Activated CD8-positive, alpha-beta memory T cell treated with anti-CD3 and anti-CD28 coated beads, Interleukin-2, amount 50 U/mL, for 48 hours (primary cell): ENCODE measurements at places on chromosomes 5 and 9.

- no peak for DNase-seq
Measured at GRCh38 chr9:132027752-132028663, 51.7 kb downstream of the MED27 start.

GRCh38 chr5:143933451-143933850, 121.5 kb downstream of the HMHB1 start:
- DNase-seq = no peak

DNA sequence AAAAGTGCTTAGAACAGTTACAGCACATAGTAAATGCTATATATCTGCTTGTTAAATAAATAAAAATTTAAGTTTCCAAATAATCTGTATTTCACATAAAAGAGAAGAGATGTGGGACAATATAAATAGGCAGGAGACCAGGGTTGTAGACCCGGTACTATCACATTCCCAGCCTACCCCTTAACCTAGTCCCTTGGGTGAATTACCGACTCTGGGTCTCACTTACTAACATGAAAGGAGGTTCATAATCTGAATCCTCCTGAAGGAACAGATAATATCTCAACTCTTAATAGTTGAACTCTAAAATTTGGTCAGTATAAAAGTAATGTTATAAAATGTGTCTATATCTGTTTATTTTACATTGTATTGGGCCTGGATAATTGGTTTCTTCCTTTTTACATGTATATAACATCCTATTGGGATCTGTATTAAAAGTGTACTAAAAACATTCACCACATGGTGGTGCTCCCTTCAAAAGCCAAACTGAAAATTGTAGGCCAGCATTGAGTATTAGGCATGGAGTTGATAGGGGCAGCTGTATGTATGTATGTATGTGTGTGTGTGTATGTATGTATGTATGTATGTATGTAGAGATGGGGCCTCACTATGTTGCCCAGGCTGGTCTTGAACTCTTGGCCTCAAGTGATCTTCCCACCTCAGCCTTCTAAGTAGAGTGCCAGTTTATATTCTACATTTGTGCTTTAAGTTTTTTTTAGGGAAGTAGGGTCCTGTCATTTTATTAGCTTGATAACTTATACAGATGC, 64.2 kb upstream of the ABL1 start:
- no peak for DNase-seq

DNA sequence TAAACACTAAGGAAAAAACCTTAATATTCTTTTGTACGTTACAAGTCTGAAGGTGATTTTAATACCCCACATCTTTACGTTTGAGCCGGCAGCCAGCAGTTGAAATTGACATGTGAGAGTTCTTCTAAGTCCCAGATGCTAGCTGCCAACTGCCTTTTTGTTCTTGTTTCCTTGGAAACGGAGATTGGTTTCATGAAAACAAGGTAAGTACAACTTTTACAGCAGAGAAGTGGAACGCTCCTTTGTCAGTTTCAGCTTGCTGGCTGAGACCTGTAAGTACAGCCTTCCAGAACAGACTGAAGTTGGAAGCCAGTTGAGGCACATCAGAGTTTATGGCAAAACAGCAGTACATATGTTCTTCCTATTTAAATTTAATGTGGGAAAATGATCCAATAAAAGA, 1018.4 kb upstream of the ARRDC3 start:
- no peak for DNase-seq

- no peak for DNase-seq
Measured at GRCh38 chr5:111364992-111365391, 140.8 kb downstream of the CAMK4 start.
